ENCODE measurements at places on chromosomes 11 and 22.

DNA sequence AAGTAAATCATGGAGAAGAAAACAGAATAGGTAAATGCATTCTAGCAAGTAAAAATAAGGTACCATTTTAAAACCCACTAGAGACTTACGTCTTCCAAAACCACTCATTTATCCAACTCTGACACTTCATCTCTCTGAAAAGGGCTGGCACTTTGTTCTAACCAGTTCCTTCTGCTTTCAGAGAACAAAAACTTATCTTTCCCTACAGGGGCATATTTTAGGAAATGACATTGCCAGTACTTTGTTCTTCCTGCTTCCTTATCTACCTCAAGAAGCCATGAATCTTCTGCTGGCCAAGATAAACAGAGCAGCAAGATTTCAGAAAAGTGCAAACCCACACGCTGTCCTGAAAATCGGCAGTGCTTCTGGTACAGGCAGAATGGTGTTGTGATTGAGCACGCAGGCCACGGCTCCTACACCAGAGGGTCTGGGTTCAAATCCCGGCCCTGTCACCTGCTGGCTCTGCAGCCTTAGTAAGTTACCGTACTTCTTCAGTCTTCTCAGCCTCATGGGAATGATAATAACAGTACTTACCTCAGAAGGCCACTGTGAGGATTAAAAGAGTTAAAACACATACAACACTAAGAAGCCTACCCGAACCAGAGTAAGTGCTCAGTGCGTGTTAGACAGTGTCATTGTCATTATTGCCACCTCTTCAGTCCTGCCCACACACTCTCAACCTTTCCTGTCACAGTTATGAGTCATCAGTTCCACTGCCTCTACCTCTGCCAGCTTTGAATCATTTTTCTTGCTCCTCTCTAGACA, 11.0 kb downstream of the MPZL3 start:
- DNase-seq: no peak

GRCh38 chr11:58742981-58743880, 11.5 kb upstream of the GLYAT start:
- no peak for DNase-seq

DNA sequence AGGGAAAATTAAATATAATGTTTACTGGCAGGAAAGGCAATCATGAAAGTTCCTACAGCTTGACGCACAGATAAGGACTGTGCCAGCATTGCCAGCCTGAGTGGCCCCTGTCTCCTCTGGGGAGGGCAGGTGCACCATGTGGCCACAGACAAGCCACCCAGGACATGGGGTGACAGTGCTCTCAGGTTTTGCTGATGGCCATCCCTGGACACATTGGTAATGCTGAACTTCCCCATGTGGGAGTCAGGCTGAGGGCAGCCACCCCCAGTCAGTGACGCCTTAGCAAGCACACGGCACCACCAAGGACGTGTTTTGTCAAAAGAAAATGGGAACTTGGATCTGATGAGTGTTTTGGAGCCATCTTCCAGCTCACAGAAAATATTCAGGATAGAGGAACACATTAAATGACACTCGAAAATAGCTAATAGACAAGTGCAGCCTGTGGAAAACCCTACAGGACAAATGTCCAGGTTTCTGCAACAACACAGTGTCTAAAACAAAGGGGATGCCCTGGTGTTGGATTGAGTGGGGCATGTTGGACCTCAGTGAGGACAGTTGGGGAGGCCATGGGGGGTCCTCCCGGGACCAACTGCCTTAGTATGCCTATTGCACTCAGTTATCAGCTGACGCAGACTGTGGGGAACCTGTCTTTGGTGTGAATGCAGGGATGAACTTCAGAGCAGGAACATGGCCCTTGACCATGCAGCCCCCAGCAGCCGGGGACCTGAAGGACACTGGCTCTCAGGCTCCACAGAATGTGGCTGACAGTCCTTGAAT, 1450.5 kb downstream of the BRD1 start:
- no peak for DNase-seq

GRCh38 chr11:76161261-76161961, 44.9 kb downstream of the WNT11 start:
- DNase-seq: peak; percentile 23

DNA sequence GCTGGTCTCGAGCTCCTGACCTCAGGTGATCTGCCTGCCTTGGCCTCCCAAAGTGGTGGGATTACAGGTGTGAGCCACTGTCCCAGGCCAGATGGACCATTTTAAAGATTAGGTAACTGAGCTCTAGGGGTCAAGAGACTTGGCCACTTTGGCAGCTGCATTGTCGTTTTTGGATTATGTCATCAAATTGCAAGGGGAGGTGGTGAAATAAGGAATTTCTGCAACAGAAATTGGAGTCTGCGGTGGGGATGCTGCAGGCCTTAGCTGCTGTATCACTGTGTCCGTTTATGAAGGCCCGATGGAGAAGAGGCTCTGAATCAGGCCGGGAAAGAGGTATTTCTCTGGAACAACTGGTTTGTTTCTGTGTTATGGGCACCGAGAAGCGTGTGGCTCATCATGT, 34.6 kb downstream of the PTPRJ start:
- DNase-seq: no peak

DNA sequence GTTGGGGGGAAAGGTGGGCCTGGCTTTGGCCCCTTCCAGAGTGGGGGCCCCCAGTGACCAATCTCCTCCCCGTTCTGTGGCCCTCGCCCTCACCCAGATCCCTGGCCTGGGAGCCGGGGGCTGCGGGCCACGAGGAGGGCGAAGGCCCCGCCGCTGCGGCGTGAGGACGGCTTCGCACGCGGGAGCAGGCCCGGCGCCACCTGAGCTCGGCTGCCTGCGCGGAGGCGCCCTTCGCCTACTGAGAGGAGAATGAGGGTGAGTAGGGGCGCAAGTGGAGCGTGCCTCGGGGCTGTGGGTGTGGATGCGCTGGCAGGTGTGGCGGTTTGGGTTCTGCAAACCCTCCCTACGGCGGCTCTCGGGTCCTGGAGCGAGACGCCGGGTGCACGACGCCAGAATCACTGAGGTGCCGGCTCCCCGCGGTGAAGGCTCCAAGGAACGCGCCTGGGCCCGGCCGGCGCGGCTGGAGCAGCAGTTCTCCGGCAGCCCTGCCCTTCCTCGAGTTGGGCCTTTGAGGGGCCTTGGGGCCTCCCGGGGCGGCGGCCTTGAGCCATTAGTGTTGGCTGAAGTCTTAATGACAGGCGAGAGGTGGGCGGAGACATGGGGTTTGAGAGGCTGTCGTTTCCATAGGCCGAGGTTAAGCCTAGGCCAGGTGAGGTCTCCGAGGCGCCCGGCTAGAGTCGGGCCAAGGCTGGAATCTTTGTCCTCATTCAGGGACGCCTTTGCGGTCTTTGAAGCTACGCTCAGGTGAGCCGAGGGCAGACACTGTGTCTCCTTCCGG, 65.3 kb downstream of the CTTN start:
- no peak for DNase-seq

GRCh38 chr11:129419386-129419785, 43.7 kb downstream of the BARX2 start:
- DNase-seq: no peak

- no peak for DNase-seq
Observed at GRCh38 chr22:47295982-47296381, 533.5 kb downstream of the TBC1D22A start.

DNA sequence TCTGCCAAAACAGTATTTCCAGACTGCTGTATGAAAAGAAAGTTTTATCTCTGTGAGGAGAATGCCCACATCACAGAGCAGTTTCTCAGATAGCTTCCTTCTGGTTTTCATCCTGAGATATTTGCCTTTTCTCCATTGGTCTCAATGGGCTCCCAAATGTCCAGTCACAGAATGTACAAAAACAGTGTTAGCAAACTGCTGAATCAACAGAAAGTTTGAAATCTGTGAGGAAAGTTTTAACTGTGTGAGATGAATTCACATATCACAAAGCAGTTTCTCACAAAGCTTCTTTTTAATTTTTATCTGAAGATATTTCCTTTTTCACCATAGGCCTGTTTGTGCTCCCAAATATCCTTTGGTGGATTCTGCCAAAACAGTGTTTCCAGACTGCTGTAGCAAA, 207.2 kb upstream of the TRIM48 start:
- DNase-seq: no peak

- no peak for DNase-seq
Observed at GRCh38 chr22:27310966-27311697, 490.4 kb downstream of the MN1 start.

DNA sequence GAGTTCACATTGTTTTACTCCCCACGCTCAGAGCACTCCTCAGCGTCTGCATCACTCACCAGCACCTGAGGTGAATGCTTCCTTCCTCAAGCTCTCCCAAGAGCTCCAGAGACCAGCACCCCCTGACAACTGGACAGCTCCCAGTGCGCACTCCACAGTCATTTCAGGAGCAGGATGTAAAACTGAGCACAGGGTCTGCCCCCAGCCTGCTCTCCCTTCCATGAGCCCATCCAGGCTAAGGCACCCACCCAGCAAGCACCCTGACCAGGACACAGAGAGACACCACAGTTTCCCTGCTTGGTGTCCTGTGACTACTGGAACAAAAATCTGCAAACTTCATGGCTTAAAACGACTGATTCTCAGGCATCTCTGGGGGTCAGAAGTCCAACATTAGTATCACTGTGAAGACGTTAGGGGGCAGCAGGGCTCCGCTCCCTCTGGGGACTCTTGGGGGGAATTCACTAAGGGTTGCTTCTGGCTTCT, 3.3 kb downstream of the SCGB1D2 start:
- DNase-seq: no peak

GRCh38 chr11:115207166-115207591, 297.0 kb downstream of the CADM1 start:
- no peak for DNase-seq

DNA sequence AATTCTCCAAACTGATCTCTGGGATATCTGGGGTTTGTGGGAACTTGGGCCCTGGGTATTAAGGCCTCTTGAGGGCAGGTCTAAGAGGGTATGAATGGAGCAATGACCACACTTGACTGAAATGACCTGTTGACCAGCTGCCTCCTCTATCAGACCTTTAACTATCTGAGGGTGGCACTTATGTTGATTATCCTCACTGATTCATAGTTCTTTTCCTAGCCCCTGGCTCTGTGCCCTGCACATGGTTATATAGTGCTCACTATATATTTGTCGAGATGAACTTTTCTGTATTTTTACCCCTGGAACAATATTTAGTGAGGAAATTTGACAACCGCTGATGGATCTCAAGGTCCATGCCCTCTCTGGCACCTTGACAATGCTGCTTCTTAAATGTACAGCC, 305.5 kb upstream of the PLET1 start:
- no peak for DNase-seq

- DNase-seq: no peak
Observed at GRCh38 chr11:75450826-75451821, 18.1 kb upstream of the KLHL35 start.

- DNase-seq: no peak
Observed at GRCh38 chr11:66479394-66480116, 679 bp upstream of the DPP3 start.
